Mesothelial cell of epicardium (in vitro differentiated cells): ENCODE measurements at places on chromosomes 12 and 14. TPM values are rescaled to one million over a fixed set of nuclear protein-coding genes. Genes with fewer than 3 reads are reported as not detected.

GAS2L3 gene
- 13.7 to 17.5 TPM (median 16.5 TPM) in 3 replicates for total RNA-seq

GRCh38 chr14:61125867-61126572, 145.0 kb downstream of the SLC38A6 start:
- no peaks in the 10 kb centered on the region for H3K27me3 ChIP-seq
- no peak for DNase-seq
- no peaks in the 10 kb centered on the region for H3K36me3 ChIP-seq
- H3K4me3 ChIP-seq: no peak overlapping the region
- H3K4me1 ChIP-seq: peaks cover 20% of the 10 kb centered on the region
- no peak overlapping the region for H3K27ac ChIP-seq

RILPL1 gene
- 40.9 to 49.5 TPM (median 45.4 TPM) in 3 replicates for total RNA-seq

DNA sequence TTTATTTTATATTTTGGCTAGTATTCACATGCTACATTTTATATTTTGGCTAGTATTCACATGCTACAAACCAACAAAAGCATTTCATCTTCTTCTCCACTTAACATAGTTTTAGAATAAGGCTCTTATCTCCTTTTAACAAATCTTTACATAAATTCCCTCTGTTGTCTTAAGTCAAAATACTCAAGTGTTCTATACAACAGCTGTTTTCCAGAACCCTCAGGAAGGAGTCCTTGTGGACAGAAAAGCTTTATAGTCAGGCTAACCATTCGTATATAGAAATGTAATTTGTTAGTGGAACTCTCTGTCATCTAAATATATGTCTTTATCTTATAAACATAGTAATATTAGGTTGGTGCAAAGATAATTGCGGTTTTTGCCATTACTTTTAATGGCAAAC, 191.0 kb upstream of the FLRT2 start:
- no peak for DNase-seq
- H3K4me3 ChIP-seq: no peak overlapping the region
- H3K27me3 ChIP-seq: no peaks in the 10 kb centered on the region
- no peak overlapping the region for H3K27ac ChIP-seq

PRB2 gene
- not detected in 3 replicates for total RNA-seq

- no peak overlapping the region for H3K4me3 ChIP-seq
- H3K27me3 ChIP-seq: no peaks in the 10 kb centered on the region
- H3K27ac ChIP-seq: no peak overlapping the region
- H3K36me3 ChIP-seq: peaks cover 13% of the 10 kb centered on the region
- DNase-seq: no peak
These were observed 12.5 kb downstream of the TAS2R13 start for GRCh38 chr12:10896854-10897253.

GRCh38 chr14:73014105-73014504, 12.8 kb downstream of the ZFYVE1 start:
- H3K27ac ChIP-seq: no peak overlapping the region
- no peak for DNase-seq
- H3K27me3 ChIP-seq: no peaks in the 10 kb centered on the region
- H3K36me3 ChIP-seq: peaks cover 26% of the 10 kb centered on the region
- no peak overlapping the region for H3K4me3 ChIP-seq
- H3K4me1 ChIP-seq: no peaks in the 10 kb centered on the region

- no peak overlapping the region for H3K4me3 ChIP-seq
- H3K27me3 ChIP-seq: no peaks in the 10 kb centered on the region
- no peaks in the 10 kb centered on the region for H3K36me3 ChIP-seq
These were observed 320.7 kb downstream of the SOX5 start for GRCh38 chr12:23628806-23629205.

DNA sequence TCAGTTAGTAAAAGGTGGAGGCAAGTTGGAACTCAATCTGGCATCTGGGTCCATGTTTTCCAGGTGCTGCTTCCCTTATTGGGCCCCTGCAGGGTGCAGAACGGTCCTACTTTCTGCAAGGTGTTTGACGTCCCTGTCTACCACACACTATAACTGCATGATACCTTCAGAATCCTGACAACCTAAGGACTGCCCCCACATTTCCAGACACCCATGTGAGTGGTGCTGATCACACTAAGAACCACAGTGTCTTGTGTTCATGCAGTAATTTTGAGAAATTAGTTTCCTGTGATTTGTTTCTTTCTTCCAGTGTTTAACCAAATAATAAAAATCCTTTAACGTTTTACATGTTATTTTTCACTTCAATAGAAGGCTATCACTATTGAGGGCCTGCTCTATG, 121.1 kb upstream of the MDM1 start:
- no peak for DNase-seq
- H3K4me1 ChIP-seq: peaks cover 51% of the 10 kb centered on the region
- H3K4me3 ChIP-seq: no peak overlapping the region
- H3K36me3 ChIP-seq: peaks cover 3% of the 10 kb centered on the region
- no peaks in the 10 kb centered on the region for H3K27me3 ChIP-seq

GRCh38 chr12:58633479-58633878, 286.8 kb downstream of the LRIG3 start:
- H3K36me3 ChIP-seq: peaks cover 7% of the 10 kb centered on the region
- H3K4me3 ChIP-seq: no peak overlapping the region
- H3K27me3 ChIP-seq: peaks cover 5% of the 10 kb centered on the region
- DNase-seq: no peak
- H3K4me1 ChIP-seq: no peaks in the 10 kb centered on the region

- H3K27ac ChIP-seq: no peak overlapping the region
- no peak overlapping the region for H3K4me3 ChIP-seq
- DNase-seq: no peak
These were observed 1317.0 kb downstream of the TMEM121 start for GRCh38 chr14:106843386-106843785.

DNA sequence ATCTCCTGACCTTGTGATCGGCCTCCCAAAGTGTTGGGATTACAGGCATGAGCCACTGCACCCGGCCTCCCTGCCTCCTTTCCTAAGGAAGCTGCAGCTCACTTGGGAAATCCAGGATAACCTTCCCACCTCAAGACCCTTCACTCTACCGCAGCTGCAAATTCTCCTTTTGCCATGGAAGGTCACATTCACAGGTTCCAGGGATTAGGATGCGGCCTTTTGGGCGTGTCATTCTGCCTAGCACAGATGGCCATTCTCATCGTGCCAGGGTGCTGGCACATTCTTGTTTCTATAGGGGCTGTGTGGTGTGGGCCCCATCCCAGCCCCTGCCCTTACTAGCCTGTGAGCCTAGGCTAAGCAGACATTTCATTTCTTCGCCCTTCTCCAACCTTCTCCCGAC, 219.9 kb downstream of the CHST11 start:
- no peaks in the 10 kb centered on the region for H3K36me3 ChIP-seq
- peaks cover 87% of the 10 kb centered on the region for H3K27me3 ChIP-seq
- no peak overlapping the region for H3K27ac ChIP-seq

GRCh38 chr14:101843665-101844064, 82.2 kb downstream of the PPP2R5C start:
- DNase-seq: no peak
- no peaks in the 10 kb centered on the region for H3K27me3 ChIP-seq
- H3K36me3 ChIP-seq: peaks cover 3% of the 10 kb centered on the region

GRCh38 chr12:79559591-79559990, 131.2 kb downstream of the PAWR start:
- H3K4me1 ChIP-seq: peaks cover 44% of the 10 kb centered on the region
- H3K27ac ChIP-seq: no peak overlapping the region
- no peaks in the 10 kb centered on the region for H3K27me3 ChIP-seq
- no peak overlapping the region for H3K4me3 ChIP-seq

- no peaks in the 10 kb centered on the region for H3K27me3 ChIP-seq
- H3K4me3 ChIP-seq: no peak overlapping the region
- DNase-seq: no peak
- peaks cover 3% of the 10 kb centered on the region for H3K4me1 ChIP-seq
- H3K27ac ChIP-seq: no peak overlapping the region
- H3K36me3 ChIP-seq: no peaks in the 10 kb centered on the region
These were observed 5.2 kb downstream of the TEDC1 start for GRCh38 chr14:105495990-105496830.

GRCh38 chr12:12685305-12685704, 10.7 kb downstream of the GPR19 start:
- H3K36me3 ChIP-seq: no peaks in the 10 kb centered on the region
- no peak overlapping the region for H3K4me3 ChIP-seq
- no peak overlapping the region for H3K27ac ChIP-seq
- H3K4me1 ChIP-seq: peaks cover 7% of the 10 kb centered on the region
- H3K27me3 ChIP-seq: no peaks in the 10 kb centered on the region
- DNase-seq: no peak

DNA sequence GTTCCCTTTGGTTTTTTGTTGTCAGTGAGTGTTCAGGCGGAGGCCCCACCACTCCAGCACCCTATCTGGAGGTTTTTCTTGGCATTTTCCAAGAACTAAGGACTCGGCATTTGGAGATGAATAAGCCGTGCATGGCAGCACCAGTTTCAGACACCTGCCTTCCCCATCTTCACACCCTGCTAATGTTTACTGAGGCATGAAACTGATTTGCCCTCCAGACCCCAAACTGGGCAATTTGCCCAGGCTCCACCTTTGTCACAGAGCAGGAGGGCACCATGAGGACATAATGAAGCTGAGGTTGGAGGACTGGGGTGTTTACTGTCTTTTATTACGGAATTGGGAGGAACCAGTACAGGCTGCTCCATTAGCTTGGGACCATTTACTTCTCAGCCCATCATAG, 113.4 kb downstream of the LGMN start:
- no peak for DNase-seq
- H3K36me3 ChIP-seq: no peaks in the 10 kb centered on the region
- no peaks in the 10 kb centered on the region for H3K27me3 ChIP-seq

DNA sequence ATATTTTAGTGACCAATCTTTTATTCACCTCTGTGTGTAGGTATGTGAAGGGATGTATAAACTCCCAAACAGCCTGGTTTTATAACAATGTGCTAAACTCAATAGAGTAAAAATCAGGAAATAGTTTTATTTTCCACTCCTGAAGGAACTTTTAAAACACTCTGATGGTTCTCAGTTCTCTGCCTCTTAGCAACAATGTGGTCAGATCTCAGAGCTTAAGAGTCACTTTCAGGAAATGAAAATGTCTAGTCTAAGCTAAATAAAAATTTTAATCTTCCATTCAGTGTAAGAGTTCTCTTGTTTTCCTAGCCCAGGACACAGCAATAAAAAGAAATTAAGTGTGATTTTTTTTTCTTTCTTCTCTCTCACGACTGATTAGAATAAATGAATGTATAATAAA, 718.0 kb downstream of the C12orf50 start:
- DNase-seq: no peak
- H3K4me3 ChIP-seq: no peak overlapping the region
- H3K4me1 ChIP-seq: no peaks in the 10 kb centered on the region
- H3K27me3 ChIP-seq: no peaks in the 10 kb centered on the region
- H3K27ac ChIP-seq: no peak overlapping the region
- no peaks in the 10 kb centered on the region for H3K36me3 ChIP-seq

DNA sequence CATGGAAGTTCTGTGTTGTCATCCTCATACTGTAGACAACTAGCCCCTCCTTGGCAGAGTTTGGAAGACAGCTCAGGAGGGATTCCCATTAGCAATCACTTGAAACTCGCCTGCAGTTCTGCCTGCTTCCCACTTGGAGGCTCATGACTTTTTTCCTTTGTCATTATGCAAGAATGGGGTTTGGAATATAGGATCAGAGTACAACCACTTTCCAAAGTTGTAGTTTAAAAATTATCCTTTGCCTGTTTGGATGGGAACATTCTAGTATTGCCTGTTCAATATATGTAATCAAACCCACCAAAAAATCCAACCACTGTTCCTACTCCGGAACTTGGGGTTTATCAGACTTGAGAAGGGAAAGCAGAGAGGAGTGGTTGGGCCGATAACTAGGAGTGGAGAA, 2.1 kb upstream of the GPD1 start:
- H3K27ac ChIP-seq: peak overlapping the region; percentile 48
- DNase-seq: no peak

RERGL gene
- 0.40 to 0.45 TPM in 2 of 3 replicates, not detected in the other for total RNA-seq

GRCh38 chr12:122079033-122079531, 526 bp downstream of the MLXIP start:
- H3K27ac ChIP-seq: peak overlapping the region; percentile 64
- H3K4me3 ChIP-seq: peak overlapping the region; percentile 88
- H3K36me3 ChIP-seq: peaks cover 6% of the 10 kb centered on the region
- H3K4me1 ChIP-seq: peaks cover 41% of the 10 kb centered on the region

DNA sequence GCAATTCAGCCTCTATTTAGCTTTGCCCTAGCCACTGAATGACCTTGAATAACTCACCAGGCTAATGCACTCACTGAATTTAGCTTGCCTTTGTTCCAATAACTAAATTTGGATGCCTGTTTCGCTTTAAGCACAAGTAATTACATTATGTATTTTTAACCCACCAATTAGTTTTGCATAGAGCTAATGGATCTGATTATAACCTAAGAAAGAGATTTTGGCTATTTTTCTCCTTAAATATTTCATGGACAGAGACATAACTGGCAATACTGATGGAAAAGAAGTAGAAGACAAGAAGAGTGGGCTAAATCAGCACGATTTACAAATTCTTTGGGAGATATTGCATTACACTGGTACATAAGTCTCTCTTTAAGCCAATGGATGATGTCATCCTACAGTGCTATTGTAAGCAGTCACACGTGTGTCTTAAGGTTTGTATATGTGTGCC, 85.7 kb downstream of the AKAP6 start:
- DNase-seq: no peak
- H3K4me3 ChIP-seq: no peak overlapping the region
- H3K36me3 ChIP-seq: no peaks in the 10 kb centered on the region
- peaks cover 33% of the 10 kb centered on the region for H3K4me1 ChIP-seq

DNA sequence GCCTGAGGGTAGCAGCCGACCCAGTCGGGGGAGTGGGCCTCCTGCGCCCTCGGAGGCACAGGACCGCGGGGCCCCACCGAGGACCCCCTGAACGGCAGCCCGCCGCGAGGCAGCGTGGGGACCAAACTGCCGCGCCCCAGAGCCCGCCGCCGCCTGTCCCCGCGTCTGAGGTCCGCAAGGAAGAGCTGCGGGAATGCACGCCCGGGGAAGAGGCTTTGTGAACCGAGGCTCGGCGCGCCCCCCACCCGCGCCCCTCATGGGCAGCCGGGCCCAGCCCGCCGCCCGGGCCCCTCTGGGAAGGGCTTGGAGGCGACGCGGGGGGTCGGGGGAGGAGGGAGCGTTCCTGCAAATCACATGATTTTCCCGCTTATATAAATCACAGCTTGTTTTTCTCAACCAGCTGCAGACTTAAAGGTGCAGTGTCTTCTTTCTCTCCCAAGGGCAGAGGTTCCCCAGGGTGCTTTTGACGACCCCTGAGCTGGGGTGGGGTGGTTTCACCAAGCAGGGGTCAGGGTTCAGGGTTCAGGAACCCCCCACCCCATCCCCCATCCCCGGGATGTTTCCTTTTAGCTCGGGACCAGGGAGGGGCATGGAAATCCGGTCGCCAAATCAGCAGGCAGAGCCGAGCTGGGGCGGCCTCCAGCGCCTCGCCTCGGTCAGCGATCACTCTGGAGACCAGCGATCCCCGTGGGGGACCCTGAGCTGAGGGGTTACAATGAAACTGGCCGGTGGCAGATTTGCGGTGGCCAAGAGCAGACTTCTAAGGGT, 44.7 kb upstream of the ATP23 start:
- peak; percentile 49 for DNase-seq
- peaks cover 70% of the 10 kb centered on the region for H3K4me1 ChIP-seq
- H3K4me3 ChIP-seq: peak overlapping the region; percentile 79
- H3K27ac ChIP-seq: peak overlapping the region; percentile 100

SLC10A1 gene
- total RNA-seq: not detected in 3 replicates

- peaks cover 40% of the 10 kb centered on the region for H3K27me3 ChIP-seq
- no peaks in the 10 kb centered on the region for H3K36me3 ChIP-seq
- DNase-seq: no peak
- no peaks in the 10 kb centered on the region for H3K4me1 ChIP-seq
- H3K27ac ChIP-seq: no peak overlapping the region
These were observed 61.4 kb downstream of the WSCD2 start for GRCh38 chr12:108190529-108190928.

GRCh38 chr14:92391726-92392125, 68.8 kb downstream of the SLC24A4 start:
- no peaks in the 10 kb centered on the region for H3K4me1 ChIP-seq
- H3K4me3 ChIP-seq: no peak overlapping the region
- no peaks in the 10 kb centered on the region for H3K36me3 ChIP-seq
- H3K27me3 ChIP-seq: peaks cover 7% of the 10 kb centered on the region
- no peak for DNase-seq
